Glutamatergic neuron (in vitro differentiated cells): ENCODE measurements at places on chromosomes 16 and 17.
A peak's percentile ranks its signal among the peaks of the same experiment; 100 is the strongest.

DNA sequence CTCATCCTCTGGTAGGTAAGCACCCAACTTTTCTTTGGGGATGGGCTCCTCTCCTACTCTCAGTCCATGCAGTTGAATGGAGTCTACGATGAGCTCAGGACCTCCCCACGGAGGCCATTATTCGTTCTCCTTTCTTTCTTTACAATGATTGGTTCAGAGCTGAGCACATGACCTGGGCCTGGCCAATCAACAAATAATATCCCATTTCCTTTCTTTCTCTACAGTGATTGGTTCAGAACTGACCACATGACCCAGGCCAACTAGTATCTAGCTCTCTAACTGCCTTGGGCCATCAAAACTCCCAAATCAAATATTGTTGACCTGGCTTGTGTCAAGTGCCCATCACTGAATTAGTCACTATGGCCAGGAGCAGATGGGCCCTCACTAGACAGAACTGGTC lies 129.2 kb downstream of the USP31 start:
- peaks cover 2% of the 10 kb centered on the region for H3K27me3 ChIP-seq
- H3K36me3 ChIP-seq: no peaks in the 10 kb centered on the region
- H3K4me3 ChIP-seq: no peak overlapping the region
- no peak overlapping the region for H3K27ac ChIP-seq

DNA sequence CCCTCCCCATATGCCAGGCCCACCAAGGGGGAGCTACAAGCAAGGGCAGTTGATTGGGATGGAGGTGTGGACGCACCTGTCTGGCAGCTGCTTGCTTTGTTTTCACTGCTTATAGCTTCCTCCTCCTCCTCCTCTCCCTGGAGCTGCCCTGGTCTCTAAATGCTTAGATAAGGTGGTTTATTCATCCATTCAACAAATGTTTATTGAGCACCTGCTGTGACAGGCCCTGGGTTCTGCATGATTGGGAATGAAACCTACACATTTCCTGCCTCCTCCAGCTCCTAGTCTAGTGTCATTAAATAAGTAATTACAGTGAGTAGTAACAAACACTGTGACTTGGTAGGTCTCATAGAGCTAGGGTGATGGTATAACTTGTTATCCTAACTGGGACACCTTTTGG lies 17.4 kb upstream of the MAP3K14 start:
- peaks cover 4% of the 10 kb centered on the region for H3K36me3 ChIP-seq
- H3K4me1 ChIP-seq: no peaks in the 10 kb centered on the region
- H3K27ac ChIP-seq: no peak overlapping the region
- peaks cover 1% of the 10 kb centered on the region for H3K27me3 ChIP-seq
- no peak for DNase-seq

DNA sequence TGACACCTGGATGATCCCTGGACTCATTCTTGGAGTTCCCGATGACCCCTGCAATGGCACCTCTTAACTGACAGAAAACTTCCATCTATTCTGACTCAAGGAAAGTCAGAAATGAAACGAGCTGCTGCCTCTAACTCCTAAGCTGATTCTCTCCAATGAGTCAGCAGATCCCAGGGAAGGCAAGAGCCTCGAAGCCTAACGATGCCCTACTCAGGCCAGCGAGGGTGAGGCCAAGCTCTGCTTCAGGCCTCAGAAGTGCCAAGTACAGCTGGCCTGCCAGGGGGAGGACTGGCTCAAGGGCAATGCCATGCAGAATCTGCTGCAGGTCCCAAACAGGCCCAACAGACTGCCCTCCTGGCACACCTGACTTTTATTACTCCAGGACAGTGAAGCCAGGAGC lies 36.3 kb downstream of the PLXDC1 start:
- no peak overlapping the region for H3K27ac ChIP-seq
- H3K4me3 ChIP-seq: no peak overlapping the region
- no peaks in the 10 kb centered on the region for H3K36me3 ChIP-seq
- H3K27me3 ChIP-seq: peaks cover 1% of the 10 kb centered on the region
- no peak for DNase-seq

GRCh38 chr17:71740866-71741265 lies 380.0 kb upstream of the SOX9 start:
- no peaks in the 10 kb centered on the region for H3K27me3 ChIP-seq
- H3K4me3 ChIP-seq: no peak overlapping the region
- H3K27ac ChIP-seq: no peak overlapping the region
- H3K36me3 ChIP-seq: no peaks in the 10 kb centered on the region

DNA sequence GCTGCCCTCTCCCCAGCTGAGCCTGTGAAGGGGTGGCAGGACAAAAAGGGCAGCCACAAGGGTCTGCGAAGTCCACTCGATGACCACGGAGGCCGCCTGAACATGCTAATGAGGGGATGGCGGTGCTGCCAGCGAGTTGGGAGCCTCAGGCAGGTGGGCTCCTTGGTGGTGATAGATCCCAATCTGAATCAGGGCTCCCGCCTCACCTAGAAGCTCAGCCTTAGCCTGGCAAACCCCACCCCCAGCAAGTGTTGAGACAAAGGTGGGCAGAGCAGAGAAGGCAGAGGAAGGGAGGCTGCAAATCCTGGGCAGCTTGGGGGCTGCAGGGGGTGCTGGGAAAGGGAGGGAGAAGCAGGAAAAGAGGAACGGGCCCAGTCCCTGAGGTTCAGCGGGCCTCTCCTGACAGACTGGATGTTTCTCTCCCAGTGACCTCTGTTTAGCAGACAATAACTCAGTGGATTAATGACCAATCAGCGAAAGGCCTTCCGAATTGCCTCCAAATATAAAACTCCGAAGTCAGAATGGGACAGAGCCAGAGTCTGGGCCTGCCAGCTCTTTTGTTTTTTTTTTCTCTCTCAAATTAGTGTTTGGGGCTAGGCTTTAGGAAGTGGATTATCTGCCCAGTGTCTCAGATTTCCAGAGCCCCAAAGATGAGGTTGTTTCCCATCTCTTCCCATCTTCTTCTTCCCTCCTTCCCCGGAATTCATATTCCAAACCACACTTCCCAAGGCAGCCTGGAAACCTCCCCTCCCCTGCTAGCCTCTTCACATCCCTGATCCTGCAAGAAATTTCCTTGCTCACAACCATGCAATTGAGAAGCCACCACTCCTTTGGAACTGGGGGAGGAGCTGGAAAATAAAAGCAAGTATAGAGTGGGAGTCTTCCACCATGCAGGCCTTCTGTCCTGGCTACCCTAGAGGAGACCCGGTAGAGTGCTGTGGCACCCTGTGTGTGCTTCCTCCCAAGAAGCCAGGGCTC lies 15.2 kb upstream of the HOXB2 start:
- no peak for DNase-seq
- no peak overlapping the region for H3K4me3 ChIP-seq
- H3K4me1 ChIP-seq: peaks cover 5% of the 10 kb centered on the region
- no peaks in the 10 kb centered on the region for H3K36me3 ChIP-seq
- H3K27ac ChIP-seq: no peak overlapping the region

DNA sequence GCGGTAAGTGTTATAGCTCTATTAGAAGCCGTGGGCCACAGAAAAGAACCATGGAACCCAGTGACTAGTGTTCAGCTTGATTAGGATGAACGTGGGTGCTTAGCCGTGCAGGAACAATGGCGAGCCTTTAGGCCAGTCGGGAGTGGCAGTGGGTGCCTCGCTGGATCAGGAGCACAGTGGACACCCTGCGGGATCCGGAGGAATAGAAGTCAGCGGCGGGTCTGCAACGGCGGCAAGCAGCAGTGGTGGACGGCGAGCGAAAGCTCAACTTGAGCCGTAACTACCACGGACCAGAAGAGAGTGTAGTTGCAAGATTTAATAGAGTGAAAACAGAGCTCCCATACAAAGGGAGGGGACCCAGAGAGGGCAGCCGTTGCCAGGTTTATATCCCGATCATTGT lies 37.3 kb upstream of the CDH15 start:
- no peak overlapping the region for H3K4me3 ChIP-seq
- peaks cover 14% of the 10 kb centered on the region for H3K36me3 ChIP-seq
- no peak overlapping the region for H3K27ac ChIP-seq
- H3K27me3 ChIP-seq: peaks cover 2% of the 10 kb centered on the region
- peaks cover 16% of the 10 kb centered on the region for H3K4me1 ChIP-seq
- peak; percentile 3 for DNase-seq

GRCh38 chr17:32697728-32698625 lies 178.9 kb downstream of the MYO1D start:
- DNase-seq: no peak
- H3K4me1 ChIP-seq: peaks cover 8% of the 10 kb centered on the region
- H3K27me3 ChIP-seq: peaks cover 2% of the 10 kb centered on the region
- no peak overlapping the region for H3K27ac ChIP-seq

- no peak for DNase-seq
- peaks cover 2% of the 10 kb centered on the region for H3K27me3 ChIP-seq
- peaks cover 6% of the 10 kb centered on the region for H3K4me1 ChIP-seq
- H3K4me3 ChIP-seq: no peak overlapping the region
These were observed 67.4 kb upstream of the CLEC18A start for GRCh38 chr16:69883744-69884143.

DNA sequence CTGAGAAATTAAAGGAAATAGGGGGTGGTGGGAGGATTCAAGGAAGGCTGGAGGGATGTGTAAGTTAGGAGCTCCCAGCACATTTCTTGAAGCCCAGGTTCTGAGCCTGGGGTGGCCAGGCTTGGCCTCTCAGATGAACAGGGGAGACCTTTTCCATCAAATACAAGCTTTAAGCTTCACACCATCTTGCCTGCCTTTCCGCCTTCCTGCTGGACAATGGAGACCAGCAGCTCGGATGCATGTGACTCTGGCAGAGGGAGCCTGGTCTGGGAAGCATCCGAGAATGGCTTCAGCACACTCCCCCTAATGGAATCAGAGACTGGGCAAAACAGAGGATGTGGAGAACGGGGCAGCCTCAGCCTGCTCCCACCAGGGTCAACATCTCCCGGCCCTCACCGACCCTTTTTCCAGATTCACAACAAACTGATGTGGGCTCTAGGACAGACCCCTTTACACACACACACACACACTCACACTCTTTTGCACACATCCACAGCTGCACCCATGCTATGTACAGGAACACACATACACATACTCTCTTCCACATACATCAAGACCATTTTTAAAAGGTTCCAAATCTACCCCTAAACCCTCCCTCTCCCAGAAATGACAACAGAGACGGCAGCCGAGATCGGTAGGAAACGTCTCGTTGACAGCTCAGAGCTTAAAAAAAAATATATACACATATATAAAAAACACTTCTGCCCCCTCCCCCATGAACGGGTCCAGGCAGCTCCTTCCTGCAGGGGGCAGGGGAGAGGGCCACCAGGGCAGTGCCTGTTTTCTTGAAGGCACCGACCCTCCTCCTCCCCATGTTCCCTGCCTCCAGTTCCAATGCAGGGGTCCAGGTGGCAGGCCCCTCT lies 6.5 kb upstream of the ATXN7L3 start:
- no peak overlapping the region for H3K4me3 ChIP-seq
- H3K27ac ChIP-seq: peak overlapping the region; percentile 34
- H3K27me3 ChIP-seq: peaks cover 13% of the 10 kb centered on the region
- no peak for DNase-seq
- H3K4me1 ChIP-seq: peaks cover 15% of the 10 kb centered on the region

GRCh38 chr16:12225806-12226465 lies 249.4 kb downstream of the SNX29 start:
- peaks cover 3% of the 10 kb centered on the region for H3K27me3 ChIP-seq
- peak overlapping the region; percentile 14 for H3K27ac ChIP-seq
- DNase-seq: no peak
- H3K4me1 ChIP-seq: peaks cover 6% of the 10 kb centered on the region
- H3K4me3 ChIP-seq: no peak overlapping the region

DNA sequence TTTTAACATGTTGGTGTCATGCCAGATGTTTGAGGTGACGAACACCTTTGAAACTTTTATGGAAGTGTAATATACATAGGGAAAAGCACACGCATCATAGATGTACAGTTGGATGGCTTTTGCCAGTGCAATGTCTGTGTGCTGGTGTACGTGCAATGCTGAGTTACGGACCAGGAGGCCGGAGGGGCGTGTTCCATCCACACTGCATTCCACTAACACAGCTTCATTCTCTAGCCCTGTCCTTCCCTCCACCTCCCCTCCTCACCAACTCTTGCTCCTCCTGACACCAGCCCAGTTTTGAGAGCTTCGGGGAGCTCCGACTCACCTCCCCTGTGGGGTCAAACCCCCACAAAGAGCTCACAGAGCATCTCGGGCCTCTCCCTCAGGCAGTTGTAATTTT lies 358.8 kb downstream of the C16orf95 start:
- no peak for DNase-seq
- peaks cover 3% of the 10 kb centered on the region for H3K27me3 ChIP-seq
- no peak overlapping the region for H3K27ac ChIP-seq
- no peak overlapping the region for H3K4me3 ChIP-seq
- H3K36me3 ChIP-seq: no peaks in the 10 kb centered on the region
- peaks cover 3% of the 10 kb centered on the region for H3K4me1 ChIP-seq

GRCh38 chr16:76176153-76176552 lies 101.0 kb upstream of the CNTNAP4 start:
- DNase-seq: no peak
- H3K27me3 ChIP-seq: no peaks in the 10 kb centered on the region
- H3K36me3 ChIP-seq: no peaks in the 10 kb centered on the region
- no peak overlapping the region for H3K27ac ChIP-seq
- no peaks in the 10 kb centered on the region for H3K4me1 ChIP-seq

- H3K4me3 ChIP-seq: no peak overlapping the region
- DNase-seq: no peak
- no peaks in the 10 kb centered on the region for H3K36me3 ChIP-seq
- H3K27me3 ChIP-seq: peaks cover 3% of the 10 kb centered on the region
- no peak overlapping the region for H3K27ac ChIP-seq
These were observed 560.3 kb downstream of the WWOX start for GRCh38 chr16:78659668-78660217.

DNA sequence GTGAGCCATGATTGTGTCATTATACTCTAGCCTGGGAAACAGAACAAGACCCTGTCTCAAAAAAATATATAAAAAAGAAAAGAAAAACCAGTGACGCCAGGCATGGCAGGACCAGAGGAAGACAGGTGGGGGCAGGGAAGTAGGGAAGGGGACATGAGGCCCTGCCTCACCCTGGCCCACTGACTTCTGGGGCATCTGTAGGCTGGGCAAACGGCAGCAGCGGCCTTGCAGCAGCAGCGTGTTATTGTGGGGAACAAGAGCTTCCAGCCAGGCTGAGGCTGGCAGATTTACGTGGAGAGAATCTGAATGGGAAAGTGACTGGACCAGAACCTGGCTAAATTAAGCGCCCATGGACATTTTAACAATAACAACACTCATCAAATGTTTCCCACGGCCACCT lies 19.4 kb downstream of the CMTM4 start:
- no peak overlapping the region for H3K4me3 ChIP-seq
- no peak for DNase-seq
- H3K27ac ChIP-seq: no peak overlapping the region
- H3K27me3 ChIP-seq: peaks cover 2% of the 10 kb centered on the region
- no peaks in the 10 kb centered on the region for H3K4me1 ChIP-seq
- H3K36me3 ChIP-seq: no peaks in the 10 kb centered on the region

DNA sequence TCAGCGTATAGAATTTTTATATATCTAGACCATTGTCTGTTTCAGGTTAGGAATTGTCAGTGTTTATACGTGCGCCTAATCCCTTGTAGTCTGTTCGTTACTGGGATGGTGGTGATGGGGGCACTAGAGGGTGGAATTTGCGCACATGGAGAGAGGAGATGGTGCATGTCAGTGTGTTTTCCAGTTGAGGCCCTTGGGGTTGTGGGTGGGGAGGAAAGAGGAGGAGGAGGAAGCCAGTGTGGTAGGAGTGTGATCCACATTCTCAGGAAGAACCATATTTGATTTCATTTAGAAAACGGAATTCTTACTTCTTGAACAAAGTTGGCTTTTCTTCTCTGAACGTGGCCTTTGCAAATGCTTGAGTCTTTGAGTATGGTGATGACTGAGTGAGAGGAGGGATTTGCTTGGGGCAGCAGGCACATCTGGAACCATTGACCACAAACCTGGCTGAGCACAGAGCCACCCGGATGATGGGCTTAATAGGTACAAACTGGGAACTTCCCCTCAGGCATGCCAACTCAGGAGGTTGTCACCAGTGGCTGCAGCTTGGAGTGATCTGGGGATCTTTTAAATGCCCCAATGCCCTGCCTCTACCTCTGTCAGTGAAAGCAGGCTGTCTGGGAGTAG lies 98.9 kb downstream of the PRKCB start:
- no peak for DNase-seq
- H3K36me3 ChIP-seq: no peaks in the 10 kb centered on the region
- H3K27ac ChIP-seq: no peak overlapping the region
- peaks cover 15% of the 10 kb centered on the region for H3K4me1 ChIP-seq
